K562 (cell line): ENCODE measurements at places on chromosomes 2 and 18.

- peak; percentile 39 for DNase-seq
These were observed 107.9 kb upstream of the IL1R2 start for GRCh38 chr2:101883860-101884259.

DNA sequence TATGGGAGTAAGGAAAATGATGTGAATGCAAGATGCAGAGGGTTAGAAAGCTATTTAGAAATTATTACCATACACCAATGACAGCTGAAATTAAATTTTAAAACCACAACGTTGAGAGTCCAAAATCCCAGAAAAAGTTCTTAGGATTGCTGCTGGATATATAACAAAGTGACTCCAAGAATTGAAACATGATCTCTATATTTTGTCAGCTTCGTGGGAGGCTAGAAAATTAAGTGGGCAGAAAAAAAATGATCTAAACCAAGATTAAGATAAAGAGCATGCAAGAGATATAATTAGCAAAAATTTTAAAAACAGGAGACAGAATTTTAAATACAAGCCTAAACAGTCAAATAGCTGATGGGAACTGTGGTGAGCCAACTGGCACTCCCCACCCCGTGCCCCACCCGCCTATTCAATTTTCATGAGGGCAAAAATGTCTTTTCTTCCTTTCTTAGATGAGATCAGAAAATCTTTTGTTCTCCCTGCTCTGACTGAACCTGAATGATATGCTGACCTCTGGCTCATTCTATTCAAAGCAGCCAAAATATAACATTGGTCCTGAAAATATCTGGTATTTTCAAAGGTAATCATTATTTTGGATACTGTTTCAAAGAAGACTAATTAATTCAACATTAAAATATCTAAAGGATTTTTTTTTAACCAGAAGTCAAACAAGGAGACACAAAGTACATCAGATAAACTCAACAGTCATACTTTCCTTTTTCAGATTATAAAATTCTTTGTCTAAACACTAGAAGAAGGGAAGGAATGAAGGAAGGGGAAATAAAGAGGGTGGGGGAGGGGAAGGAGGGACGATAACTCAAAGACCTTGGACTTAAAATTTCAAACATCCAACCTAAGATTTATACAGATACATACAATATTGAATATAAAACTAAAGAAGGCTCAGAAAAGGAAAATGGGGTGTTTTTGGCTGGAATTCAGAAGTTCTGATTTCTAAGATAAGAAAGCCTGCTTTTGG lies 12.2 kb downstream of the KANSL3 start:
- DNase-seq: no peak

- DNase-seq: no peak
These were observed 94.9 kb downstream of the AGAP1 start for GRCh38 chr2:235588750-235589149.

- DNase-seq: no peak
These were observed 64.7 kb upstream of the HAAO start for GRCh38 chr2:42856891-42857632.

GRCh38 chr2:235520787-235521186 lies 26.9 kb downstream of the AGAP1 start:
- DNase-seq: no peak

DNA sequence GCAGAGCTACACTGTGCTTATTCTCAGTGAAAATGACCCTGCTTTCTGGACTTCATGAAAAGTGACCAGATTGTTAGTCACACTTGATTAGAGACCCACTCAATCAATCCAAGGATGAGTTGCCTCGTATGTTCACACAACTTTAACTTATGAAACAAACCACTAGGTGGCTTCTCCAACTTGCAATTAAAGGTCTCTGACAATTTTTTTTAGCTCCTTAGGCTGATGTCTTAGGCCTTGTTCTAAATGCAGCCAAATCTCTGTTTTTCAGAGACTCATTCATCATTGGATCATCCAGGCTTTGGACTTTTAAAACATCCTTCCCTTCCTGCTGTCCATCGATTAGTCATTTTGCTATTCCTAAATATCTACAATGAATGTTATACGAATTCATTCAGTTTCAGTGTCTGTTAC lies 63.4 kb downstream of the MREG start:
- peak; percentile 20 for DNase-seq

- DNase-seq: no peak
These were observed 69.8 kb upstream of the WIPF1 start for GRCh38 chr2:174667250-174667860.

GRCh38 chr18:59308248-59308937 lies 10.1 kb downstream of the CPLX4 start:
- peak; percentile 71 for DNase-seq

- DNase-seq: no peak
These were observed 33.0 kb downstream of the PPM1B start for GRCh38 chr2:44201648-44202165.

DNA sequence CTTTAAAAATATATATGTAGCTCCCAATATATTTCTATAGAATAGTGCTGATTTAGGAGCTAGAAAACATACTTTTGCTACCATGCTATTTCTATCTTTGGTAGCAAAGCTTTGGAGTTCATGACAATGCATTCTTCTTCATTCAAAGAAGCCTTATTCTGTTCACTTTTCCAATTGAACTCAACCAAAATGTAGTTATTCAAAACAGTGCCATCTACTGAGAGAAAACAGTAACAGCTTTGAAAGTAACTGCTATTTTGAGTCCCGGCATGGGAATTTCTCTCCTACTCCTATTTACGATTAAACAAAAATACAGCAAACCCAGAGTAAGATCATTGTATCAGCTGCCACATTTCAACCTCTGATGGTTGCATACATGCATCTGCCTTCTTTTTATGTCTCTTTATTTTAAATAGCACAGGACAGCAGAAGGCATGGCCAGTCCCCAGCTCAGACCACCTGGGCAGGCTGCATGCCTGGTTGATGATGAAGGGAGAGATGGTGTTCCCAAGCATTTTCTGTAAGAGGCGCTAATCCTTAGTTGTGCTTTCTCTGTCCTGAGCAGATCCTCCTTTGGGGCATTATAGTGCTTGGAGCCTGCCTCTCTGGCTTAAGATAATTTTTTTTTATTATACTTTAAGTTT lies 69.7 kb upstream of the SULT1C3 start:
- DNase-seq: no peak

DNA sequence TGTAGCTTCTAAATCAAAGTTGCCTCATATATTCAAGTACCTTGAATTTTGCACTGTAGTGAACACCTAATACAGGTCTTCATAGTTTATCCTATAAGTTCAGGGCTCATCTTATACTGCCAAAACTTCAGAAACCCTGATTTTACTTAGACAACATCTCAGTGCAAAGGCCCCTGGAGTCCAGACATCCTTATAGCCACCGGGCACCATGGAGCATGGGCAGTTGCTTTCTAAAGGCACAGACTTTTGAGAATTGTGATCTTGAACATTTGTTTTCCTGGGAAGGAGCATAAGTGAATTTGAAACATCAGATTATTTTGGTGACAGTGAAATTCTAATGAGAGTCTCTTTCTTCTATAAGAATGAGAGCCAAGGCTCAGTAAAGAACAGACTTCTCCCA lies 292.3 kb downstream of the CYRIA start:
- no peak for DNase-seq

DNA sequence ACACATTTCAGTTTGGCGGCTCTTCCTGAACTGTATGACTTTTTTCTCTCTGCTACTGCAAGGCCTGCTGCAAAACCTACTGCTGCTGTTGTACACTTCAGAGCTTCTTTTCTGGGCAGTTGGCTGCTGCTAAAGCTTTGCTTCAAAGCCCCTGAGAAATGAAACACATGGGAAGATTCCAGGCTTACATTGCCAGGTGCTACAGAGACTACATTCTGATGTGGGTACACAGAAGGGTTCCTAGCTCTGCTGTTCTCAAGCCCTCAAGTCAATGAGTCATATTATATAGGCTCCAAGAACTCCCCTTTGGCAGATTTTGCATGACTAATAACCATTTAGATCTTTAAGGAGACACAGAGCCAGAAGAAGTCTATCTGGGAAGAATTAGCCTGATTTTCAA lies 12.9 kb upstream of the PGAP1 start:
- DNase-seq: no peak

DNA sequence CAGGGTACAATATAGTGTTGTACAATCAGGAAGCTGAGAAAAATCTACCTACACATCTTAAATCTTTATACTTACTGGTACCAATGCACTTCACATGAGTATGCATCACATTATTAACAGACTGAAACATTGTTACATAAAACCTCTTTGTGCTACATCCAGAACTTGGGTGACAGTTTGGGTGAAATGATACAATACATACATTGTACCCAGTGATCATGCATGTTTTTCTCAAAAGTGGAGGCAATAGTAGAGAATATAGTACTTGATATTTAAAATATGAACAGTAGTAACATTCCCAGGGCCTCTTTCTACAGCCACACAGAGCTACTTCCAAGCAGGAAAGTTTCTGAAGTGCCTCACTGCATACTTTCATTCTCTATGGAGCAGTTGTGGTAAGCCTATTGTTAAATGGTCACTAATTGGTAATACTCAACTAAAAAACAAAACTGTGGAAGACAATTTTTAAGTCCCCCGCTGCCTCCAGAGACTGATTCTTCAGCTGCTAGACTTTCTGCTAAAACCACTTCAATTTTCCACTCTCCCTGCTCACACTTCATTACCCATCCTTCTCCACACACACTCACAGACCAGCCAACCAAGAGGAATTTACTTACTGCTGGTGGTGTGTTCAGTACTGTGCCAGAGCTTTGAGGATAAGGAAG lies 22.9 kb upstream of the GRB14 start:
- DNase-seq: no peak

GRCh38 chr2:144513388-144514101 lies 6.4 kb downstream of the ZEB2 start:
- DNase-seq: no peak

- DNase-seq: no peak
These were observed 24.4 kb upstream of the ACKR3 start for GRCh38 chr2:236545248-236545658.

DNA sequence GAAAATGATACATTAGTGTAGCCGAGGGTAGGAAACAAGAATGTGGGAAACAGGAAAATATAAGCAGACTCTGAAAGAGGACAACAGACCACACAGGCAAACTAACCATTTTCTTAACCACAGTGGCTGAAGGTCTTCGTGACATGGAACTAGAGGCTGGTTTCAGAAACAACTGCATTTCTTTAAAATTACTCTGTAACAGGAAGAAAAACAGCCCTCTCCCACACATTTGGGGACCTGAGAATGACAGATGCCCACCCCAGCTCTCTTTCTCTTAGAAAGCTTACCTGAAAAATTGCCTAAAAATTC lies 13.8 kb upstream of the SLC25A52 start:
- DNase-seq: no peak

DNA sequence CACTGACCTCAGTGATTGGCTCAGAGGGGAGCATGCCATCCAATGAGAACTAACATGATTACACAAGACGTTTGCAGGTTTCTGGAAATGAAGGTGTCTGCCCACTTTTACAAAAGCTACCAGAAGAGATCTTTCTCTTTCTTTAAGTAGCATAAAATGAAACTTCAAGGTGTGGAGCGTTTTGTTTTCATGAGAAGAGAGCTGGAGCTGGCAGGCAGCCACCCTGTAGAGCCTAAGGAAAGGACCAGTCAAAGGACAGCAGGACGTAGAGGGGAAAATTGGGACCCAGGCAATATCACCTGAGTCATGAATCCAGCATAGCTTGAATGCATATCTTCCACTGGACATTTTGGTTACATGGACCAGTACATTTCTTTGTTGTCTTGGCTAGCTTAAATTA lies 331.0 kb downstream of the EPHA4 start:
- no peak for DNase-seq

GRCh38 chr2:42567806-42568400 lies 529 bp upstream of the MTA3 start:
- DNase-seq: no peak

DNA sequence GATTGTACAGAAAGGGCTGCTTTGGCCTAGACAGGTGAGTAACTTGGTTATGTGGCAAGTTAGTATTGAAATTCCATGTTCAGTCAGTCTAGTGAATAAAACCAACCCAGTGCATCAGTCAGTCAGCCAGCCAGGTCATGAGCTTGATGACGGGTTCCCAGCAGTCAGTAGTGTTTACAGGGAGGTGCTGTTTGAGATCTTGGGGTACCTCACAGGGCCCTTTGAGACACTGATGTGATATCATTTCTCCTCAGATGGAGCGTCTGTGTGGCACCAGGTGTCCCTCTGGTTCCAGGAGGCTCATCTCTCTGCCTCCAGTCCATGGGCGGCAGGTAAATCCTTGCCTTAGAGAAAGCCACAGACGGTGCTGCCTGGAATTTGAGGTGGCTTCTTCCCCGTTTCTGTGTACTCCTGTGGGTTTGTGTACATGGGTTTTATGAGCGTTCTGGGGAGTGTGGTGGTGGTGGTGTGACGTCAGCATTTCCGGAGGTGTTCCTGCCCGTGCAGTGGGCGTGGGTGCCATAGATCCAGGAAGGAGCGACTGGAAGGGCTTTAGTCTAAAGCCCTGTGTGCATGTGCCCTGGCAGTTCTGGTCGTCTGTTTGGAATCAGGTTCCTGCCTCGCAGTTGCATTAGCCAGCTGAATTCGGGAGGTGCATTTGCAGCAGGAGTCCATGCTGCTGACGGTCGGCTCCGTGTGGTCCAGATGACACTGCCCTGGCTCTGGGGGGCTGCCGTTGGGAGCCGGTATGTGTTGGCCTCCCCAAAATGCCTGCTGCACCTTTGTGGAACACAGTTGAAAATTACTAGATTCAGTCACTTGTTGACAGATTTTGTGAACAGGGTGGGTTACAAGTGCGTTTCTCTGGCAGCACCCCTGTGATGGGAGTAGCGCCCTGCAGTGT lies 2.1 kb downstream of the CTDP1 start:
- no peak for DNase-seq

DNA sequence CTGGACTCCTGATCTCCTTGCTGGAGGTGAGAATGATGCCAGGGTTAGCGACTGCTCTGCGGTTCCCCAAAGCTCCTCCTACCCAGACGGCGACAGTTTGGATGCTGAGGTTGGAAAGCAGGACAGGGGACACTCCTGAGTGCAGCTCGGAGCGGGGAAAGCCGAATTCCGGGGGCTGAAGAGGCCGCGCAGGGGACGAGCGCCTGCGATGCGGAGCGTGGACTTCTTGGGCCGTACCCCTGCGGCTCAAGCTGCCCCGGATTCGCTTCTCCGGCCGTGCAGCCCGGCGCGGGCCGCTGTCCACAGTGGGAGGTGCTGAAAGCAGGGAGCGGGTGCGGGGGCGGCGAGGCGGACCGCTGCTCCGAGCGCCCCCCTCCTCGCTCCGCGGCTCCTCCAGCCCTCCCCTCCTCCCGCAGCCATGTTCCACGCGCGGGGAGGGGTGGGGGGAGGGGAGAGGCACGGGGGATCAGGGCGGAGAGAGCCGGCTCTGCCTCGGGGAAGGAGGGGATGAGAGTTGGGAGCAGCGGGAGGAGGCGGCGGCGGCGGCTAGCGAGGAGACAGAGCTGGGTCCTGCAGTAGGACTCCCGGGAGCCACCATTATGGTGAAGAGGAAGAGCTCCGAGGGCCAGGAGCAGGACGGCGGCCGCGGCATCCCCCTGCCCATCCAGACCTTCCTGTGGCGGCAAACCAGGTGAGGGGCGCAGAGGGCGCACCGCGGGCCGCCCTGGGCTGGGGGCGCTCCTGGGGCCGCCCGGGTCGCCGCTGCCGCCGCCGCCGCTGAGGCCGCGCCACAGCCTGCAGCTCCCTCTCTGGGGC lies at the start of gene UNC80:
Gene UNC80 (plus strand): TSS at position 359 of the 816 bp plus-strand sequence. CDS start 241 bp downstream, at position 600.
- DNase-seq: peak; percentile 35

GRCh38 chr2:72082021-72082601 lies 65.6 kb downstream of the CYP26B1 start:
- no peak for DNase-seq
